ENCODE measurements at places on chromosomes 11 and 22.

DNA sequence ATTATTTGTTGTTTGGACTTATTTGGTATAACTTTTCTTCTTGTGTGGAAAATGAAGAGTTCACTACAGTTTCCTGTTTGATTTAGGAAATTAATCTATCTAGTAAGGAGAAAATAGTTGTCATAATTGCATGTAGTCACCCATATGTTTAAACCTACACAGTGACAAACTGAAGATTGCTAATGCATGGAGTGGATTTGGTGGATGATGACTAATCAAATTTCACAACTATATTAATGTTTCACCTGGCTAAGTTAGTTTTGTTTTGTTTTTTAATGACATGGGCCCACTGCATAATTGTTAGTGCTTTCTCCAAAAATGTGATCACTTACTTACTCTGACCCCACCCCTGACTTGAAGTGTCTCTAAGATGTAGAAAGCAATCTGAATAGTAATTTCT is 170.6 kb downstream of the DYNC2H1 start:
- ATAC-seq: no peak

- ATAC-seq: no peak
Measured at GRCh38 chr11:76218449-76219178, 12.3 kb upstream of the WNT11 start.

DNA sequence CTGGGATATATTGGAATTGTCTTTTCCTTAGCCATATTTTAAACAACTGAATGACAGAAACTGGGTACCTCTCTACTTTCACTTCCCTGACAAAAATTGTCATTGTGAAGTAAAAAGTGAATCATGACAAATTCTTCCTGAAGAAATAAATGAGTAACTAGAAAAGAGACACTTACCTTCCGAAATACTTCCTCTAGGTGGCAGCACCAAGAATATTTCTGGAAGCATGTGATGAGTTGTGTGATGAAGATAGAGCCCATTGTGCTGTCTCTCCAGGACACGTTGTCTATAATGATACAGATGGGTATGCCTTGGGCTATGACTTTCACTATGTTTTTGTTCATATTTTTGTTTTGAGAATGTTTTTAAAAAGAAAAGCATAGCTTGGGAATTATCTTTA is 21.5 kb downstream of the CASP4 start:
- peak; percentile 82 for ATAC-seq

DNA sequence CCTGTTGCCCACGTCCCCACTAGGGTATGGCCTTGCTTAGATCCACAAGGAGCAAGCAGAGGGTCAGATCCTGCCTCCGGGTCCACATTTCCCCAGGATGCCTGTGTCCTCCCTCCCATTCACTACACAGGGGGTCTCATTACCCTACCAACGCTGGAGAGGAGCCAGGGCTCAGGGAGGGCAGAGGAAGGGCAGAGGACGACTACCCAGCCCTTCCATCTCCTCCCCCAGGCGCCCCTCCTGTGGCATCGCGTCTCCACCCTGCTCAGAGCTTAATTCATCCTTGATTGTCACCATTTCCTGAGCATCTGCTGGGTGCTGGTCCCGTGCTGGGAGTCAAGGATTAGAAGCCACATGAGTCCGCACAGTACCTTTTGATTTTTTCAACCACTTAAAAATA is 5.0 kb downstream of the NFAM1 start:
- ATAC-seq: no peak

DNA sequence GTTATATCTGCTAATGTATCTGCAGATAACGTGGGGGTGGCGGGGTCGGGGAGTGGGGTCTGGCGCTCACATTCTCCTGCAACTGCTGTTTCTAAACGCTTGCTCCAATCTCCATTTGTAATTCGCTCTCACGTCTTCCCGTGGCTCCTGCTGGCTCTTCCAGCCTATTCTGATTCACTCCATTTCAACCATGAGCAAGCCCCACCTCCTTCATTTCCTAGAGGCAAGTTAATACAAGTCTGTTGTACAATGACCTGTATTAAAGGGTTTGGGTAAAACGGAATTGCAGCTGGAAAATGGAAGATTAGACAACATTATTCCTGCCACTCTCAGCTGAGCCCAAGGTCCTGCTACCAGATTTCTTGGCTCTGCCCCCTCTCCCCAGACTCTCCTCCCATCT is 132.3 kb downstream of the CSNK2A3 start:
- ATAC-seq: no peak

DNA sequence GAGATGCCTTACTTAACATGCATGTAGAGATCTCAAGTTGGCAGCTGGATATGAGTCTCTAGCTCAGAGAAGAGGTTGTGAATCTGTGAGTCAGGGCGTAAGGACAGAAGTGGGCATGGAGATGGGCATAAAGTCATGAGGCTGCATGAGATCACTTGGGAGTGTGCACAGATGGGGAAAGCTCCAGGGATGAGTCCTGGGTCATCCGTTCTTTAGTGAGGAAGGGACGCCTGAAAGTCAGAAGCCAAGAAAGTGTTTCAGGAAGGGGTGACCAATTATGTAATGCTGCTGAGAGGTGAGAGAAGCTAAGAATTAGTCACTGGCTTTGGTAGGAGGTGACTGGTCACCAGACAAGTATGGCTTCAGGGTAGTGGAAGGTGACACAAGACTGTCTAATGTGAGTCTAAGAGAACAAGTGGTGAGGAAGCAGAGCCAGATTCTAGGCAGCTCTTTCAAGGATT is 6.7 kb downstream of the ACP2 start:
- peak; percentile 55 for ATAC-seq

DNA sequence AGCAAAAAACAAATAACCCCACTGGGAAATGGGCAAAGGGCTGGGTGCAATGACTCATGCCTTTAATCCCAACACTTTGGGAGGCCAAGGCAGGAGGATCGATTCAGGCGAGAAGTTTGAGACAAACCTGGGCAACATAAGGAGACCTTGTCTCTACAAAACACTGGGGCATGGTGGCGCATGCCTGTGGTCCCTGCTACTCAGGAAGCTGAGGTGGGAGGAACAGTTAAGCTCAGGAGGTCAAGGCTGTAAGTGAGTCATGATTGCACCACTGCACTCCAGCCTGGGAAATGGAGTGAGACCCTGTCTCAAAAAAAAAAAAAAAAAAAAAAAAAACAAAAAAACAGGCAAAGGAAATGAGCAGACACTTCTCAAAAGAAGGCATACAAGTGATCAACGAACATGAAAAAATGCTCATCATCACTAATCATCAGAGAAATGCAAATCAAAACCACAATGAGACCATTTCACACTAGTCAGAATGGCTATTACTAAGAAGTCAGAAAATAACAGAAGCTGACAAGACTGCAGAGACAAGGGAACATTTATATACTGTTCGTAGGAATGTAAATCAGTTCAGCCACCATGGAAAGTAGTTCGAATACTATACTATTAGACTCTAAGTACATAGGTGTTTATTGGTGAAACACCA is 48.2 kb upstream of the SMCO4 start:
- ATAC-seq: peak; percentile 46

DNA sequence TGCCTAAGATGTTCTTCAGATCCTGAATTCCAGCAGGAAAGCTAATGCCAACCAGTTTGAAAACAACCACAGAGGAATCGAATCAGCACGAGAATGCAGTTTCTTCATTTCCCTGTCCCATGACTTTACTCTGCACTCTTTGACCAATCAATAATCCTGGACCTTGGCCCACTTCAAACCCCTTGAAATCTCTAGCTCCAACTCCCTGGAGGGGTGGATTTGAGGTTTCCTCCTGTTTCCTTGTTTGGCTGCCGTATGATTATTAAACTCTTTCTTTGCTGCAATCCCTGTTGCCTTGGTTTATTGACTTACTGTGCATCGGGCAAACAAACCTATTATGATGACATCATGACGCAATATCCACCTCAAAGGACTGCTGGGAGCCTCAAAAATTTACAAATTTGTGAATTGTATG is 109.3 kb downstream of the FBXO7 start:
- ATAC-seq: no peak

- ATAC-seq: no peak
Measured at GRCh38 chr11:96314326-96315020, 28.5 kb downstream of the MAML2 start.

DNA sequence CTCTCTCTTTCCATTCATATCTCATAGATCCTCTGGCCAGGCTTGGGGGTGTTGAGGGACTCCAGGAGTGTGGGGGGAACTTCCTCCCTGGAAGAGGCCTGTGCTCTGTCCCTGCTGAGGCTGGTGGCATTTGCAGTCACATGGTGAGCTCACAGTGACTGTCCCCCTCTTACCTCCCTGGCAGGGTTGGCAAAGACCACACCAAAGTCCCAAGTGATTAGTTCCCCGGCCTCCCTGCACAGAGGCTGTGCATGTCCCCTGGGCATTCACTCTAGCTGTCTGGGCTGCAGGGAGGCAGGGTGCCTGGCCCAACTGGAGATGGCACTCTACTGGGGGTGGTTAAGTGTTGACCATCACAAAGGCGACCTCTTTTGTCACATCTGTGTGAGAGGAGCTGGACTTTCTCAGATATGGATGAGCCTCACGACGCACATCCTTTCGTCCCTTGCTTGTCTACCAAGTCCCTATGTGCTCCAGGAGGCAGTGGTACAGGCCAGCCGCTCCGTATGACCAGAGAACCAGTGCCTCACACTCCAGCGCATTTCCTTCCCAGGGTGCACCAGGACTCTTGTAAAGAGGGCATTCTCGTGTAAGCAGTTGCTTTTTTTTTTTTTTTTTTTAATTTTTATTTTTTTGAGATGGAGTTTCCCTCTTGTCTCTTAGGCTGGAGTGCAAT is 8.8 kb downstream of the TANGO2 start:
- no peak for ATAC-seq

- no peak for ATAC-seq
Measured at GRCh38 chr11:116637766-116638165, 135.0 kb downstream of the BUD13 start.

GRCh38 chr11:120404495-120404894 is 68.3 kb downstream of the ARHGEF12 start:
- no peak for ATAC-seq

DNA sequence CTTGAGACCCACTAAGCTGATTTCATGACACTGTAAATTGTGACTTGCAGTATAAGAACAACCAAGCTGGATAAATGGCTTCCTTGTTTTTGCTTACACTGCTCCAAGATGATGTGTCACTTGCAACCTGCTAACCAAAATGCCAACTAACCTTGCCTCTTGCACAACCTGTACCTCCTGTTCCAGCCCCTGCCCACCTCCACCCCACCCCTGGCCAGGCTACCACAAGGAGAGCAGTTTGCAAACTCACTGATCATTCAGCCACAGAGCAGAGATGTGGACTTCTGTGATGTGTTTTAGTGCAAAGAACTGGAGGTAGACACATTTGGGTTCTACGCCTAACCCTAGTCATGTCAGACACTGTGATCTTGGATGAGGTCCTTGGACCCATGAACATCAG is 4.3 kb upstream of the APOL6 start:
- ATAC-seq: no peak

- no peak for ATAC-seq
Measured at GRCh38 chr11:67666676-67667489, 7.5 kb downstream of the ALDH3B2 start.

DNA sequence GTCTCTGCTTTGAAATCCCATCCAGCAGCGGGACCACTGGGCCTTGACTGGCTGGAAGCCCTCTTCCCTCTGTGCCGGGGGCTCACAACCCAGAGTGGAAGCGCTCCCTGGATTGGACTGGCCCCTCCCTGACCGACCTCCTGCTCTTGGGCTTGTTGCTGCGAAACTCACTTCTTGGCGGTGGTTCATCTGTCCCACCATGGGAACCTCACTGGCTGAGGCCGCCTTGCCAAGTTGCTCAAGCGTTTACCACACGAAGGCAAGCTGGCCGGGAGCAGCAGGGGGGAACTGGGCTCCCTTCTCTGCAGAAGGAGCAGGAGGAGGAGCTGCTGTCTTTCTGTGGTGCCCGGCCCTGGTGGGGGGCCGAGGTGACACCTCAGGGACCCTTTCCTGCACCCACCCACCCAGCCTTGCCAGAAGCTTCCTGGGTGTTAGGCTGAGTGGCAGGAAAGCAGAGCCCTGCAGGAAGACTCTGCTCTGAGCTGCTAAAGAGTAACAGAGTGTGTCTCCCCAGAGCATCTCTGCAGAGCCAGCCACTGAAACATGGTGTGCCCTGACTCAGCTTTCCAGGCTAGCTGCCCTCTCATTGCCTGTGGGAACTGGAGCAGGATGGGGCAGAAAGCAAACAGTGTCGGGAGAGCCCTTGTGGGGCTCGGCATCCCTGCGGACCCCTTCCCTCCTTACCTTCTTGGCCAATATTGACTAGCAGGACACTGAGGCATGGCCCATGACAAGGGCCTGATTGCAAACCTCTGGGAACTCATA is 88.5 kb upstream of the ALX4 start:
- ATAC-seq: no peak

- ATAC-seq: no peak
Measured at GRCh38 chr11:469684-470560, 19.8 kb downstream of the PTDSS2 start.

- ATAC-seq: peak; percentile 44
Measured at GRCh38 chr22:28674121-28674563, 5.5 kb downstream of the TTC28 start.

GRCh38 chr11:90321018-90321417 is 98.2 kb upstream of the CHORDC1 start:
- no peak for ATAC-seq

DNA sequence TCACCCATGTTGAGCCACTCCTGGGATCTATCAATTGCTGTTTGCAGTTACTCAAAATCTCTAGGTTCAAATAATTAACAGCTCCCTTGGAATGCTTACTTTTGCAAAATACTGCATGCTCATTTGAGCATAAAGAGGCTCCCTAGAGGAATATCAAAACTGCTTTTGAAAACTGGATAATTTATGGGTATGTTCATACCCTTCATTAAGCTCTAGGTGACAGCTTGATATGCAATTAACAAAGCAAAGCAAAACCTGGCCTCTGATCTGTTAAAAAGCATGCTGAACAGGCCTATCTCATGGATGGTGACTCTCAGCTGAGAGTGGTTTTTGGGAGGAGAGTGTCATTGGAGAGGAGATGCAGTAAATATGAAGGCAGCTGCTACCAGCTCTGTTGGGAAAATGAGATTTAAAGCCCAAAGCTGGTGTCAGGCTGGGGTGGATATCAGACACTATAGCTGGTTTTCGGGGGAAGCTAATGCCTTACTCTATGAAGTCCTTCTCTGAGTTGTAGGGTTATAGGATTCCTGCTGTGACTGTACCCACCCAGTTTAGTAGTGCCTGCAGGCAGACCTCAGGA is 110.9 kb downstream of the RASSF10 start:
- ATAC-seq: no peak

- no peak for ATAC-seq
Measured at GRCh38 chr22:49959782-49960158, 802 bp upstream of the PIM3 start.

DNA sequence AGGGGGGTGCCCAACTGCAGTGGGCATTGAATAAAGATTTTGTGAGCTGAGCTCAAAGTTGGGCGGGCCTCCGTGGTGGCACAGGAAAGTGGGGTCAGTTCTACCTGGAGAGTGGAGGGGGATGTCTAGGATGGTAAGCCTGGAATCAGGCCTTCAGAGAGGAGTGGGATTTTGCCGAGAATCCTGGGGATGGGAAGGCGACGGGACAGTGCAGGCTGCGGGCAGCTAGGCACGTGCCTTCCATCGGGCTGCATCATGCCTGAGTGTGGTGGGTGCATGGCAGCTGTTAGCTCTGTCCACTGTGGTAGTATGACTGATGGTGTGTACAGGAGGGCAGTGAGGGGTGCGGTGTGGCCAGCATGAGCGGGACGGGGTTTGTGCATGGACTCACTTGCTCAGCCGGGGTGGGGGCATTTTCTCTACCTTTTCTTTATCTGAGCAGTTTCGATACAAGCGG is 3.6 kb downstream of the SHANK3 start:
- ATAC-seq: no peak

- ATAC-seq: no peak
Measured at GRCh38 chr11:86696451-86696850, 24.0 kb upstream of the ME3 start.

GRCh38 chr11:69071086-69071800 is 22.5 kb downstream of the TPCN2 start:
- ATAC-seq: no peak

All from activated CD4-positive, CD25-positive, alpha-beta regulatory T cell treated with anti-CD3 and anti-CD28 coated beads, Interleukin-2, amount 50 U/mL, for 24 hours (primary cell).